ENCODE measurements at places on chromosomes 1 and 21.

DNA sequence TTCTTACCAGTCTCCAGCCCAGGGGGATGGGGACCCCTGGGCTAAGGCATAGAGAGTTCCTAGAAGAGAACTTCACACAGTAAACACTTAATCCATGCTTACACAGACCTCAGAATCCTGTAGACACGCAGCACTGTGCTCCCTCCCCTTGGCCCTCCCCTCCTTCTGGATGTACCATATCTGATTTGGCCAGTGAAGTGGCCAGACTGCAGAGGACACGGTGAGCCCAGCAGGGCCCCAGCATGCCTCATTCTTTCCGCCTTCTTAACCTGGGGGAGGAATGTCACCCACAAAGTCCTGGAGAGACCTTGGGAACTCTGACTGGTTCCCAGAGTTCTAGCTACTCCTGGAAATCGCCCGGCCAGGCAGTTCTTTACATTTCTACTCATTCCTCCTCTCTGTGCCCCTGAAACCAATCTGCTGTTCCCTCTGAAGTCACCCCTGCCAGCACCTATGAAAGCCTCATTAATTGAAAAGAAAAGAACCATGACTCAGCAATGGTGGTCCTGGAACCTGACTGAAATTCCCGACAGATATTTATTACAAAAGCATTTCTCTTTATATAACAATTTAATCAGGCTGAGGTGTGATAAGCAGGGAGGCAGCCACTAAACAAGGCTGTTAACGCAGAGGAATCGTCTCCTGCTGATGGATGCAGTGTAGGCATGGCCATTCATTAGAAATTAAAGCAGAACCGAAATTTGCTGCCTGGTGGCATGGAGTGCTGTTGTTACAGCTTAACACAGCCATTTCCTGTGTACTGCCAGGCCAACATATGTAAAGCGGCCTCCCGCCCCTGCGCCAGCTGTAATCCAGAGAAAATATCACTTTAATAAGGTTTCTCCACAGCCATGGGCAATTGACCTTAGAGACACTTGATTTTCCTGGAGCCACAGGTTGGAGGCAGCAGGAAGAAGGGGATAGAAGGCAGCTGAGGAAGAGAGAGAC, 74.6 kb upstream of the KCND3 start:
- no peak for DNase-seq

- no peak for DNase-seq
Observed at GRCh38 chr1:206923009-206923960, 1.5 kb upstream of the FCMR start.

DNA sequence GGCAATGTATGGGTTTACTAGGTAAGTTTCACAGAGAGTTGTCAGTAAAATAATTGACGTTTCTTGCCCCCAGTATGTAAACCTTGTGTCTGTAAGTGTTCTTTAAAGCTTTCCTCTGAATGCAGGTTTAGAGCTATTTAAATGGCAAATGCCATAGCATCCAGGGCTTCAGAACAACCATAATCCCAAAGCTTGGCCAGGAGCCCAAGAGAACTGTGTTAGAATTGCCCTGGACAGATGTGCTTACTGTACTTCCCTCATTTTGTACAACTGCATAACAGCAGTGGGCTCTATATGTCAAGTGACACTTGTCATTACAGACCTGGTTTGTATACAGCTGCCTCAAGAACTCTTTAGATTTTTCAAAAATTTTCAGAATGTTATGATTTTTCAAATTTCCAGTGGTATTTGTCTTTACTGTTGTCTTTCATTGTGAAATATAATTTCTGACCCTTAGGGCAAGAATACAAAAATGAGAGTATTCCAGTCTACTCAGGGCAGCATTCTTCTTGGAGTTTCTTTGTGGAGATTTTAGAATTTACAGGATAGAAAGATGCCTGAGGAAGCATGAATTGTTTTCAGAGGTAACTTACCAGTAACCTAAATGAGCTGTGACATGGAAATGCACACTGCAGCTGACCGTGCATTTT, 136.9 kb upstream of the L1TD1 start:
- DNase-seq = no peak

DNA sequence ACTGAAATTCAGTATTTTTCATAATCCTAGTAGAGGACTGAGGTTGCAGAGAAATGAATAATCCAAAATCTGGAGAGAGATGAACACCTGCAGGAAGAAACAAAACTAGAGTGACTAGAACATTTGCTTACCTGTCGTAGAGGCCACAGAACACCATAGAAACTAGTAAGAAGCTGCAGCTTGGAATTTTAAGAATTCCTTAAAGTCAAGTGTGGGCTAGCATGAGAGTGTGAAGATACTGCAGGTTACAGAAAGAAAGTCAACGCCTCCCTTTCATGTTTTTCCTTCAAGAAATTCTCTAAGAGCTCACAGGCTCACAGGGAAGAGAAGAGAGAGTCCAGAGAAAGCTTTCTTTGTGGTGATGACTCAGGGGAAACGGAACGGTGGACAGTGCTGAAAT, 633.7 kb downstream of the LRRIQ3 start:
- no peak for DNase-seq

DNA sequence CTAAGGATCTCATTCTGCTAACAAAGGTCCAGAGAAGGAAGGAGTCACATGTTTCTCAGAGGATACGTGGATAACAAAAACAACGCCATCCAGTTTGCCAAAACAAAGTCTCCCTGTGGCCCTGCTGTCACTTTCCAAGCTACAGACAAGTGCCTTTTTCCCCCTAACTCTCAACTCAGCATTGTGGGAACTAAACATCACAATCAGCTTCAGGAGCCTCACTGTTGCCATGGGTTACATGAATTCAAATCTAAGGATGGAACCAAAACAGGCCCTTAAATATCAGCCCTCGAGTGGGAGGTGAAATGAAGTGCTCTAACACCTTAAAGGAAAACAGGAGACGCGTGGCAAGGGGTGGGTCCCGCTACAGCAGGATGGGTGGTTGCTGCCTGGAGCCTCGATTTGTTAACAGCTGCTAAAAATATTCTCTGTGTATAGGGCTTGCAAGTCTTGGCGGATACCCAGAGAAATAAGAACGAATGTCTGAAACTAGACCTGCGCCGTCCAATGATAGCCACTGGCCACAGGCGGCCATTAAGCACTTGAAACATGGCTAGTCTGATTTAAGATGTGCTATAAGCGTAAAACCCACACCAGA, 66.4 kb upstream of the SOD1 start:
- DNase-seq = no peak

DNA sequence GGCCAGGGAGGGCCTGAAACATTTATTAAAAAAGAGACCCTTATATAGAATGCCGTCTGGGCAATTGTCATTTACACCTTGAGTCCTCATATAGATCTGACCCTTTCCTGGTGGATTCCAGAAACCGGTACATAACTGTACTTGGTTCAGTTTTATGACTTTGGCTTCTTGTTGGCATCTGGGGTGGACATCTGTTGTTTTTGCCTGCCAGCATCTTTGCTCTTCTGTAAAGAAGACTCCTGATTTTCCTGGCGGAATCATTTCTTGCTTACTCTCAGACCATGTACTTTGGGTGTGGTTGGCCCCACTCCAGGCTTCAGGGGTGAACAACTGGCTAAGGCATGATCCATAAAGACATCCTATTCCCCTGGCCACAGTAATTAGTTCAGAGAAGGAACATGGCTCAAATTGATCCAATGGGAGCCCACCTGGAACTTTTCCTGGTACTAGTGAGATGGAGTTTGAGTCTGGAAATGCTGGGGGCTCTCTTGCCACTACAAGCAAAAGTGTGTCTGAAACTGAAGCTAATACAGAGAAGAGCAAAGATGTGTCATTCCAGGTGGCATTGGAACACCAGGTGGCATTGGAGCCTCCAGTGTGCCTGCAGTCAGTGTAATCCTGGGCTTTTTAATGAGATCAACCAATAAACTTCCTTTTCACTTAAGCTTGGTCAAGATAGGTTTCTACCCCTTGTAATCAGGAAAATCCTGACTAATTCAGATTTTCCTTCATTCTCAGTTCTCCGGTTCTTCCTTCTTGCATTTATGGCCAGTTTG, 332.5 kb upstream of the CAMK1G start:
- DNase-seq = peak; percentile 99

DNA sequence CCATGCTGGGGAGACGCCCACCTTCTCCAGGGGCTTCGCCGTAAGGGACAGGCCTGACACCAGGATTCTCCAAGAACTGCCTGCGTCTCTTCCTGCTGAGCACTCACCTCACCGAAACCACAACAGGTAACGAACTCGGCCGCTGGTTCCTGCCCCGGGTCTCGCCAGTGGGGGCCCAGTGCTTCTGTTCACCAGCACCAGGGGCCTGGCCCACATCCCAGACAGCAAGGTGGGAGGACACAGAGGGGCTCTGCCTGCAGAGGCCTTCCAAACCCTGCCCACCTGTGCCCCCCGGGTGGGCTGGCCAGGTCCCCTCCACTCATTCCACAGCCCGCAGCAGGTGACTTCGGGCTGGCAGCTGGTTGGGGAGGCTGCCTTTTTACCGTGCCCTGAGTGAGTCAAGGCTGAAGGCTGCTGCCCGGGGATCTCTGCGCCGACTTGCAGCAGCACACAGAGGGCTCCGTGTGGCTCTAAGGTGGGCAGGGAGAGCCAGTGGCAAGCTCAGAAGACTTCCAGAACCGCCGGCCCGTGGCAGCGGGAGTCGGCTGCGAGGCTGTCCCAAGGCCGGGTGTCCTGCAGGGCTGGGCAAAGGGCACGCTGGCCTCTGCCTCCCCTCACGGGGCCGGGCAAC, 14.7 kb upstream of the COL18A1 start:
- DNase-seq = no peak

DNA sequence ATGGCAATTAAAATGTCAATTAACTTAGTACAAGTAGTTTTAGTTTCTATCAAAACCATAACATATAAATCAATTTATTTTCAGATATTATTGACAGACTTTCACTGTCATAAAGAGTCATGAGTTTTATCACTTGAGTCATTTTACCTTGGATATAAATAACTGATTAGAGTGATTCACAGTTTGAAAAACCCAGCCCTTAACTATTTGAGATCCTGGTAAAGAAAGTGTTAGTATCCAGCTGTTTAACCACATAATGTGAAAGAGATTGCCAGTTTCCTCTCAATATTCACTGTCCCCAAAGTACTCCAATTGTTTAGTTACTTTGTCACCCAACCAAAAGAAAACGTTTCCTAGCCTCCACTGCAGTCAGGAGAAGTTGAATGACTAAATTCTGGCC, 91.3 kb downstream of the UCHL5 start:
- no peak for DNase-seq

- DNase-seq = no peak
Observed at GRCh38 chr1:219439376-219439775, 173.5 kb downstream of the ZC3H11B start.

DNA sequence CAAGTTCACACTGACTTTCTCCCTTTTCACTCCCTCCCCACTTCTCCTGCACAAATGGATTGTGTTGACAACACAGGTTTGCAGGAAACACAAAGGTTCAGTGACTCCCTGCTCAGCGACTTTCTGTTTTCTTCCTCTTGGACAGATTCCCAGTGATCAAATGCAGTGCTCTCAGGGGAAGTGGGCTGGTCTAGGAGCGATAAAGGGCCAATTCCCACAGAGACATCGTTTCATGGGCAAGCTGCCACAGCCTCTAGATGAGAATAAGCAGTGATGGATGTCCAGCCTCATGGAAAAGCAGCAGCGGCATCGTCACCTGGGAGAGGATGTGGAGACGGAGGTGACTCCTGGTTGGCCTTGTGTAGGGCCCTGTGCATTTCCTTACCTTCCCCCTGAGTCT, 30.6 kb downstream of the FYB2 start:
- DNase-seq = no peak

DNA sequence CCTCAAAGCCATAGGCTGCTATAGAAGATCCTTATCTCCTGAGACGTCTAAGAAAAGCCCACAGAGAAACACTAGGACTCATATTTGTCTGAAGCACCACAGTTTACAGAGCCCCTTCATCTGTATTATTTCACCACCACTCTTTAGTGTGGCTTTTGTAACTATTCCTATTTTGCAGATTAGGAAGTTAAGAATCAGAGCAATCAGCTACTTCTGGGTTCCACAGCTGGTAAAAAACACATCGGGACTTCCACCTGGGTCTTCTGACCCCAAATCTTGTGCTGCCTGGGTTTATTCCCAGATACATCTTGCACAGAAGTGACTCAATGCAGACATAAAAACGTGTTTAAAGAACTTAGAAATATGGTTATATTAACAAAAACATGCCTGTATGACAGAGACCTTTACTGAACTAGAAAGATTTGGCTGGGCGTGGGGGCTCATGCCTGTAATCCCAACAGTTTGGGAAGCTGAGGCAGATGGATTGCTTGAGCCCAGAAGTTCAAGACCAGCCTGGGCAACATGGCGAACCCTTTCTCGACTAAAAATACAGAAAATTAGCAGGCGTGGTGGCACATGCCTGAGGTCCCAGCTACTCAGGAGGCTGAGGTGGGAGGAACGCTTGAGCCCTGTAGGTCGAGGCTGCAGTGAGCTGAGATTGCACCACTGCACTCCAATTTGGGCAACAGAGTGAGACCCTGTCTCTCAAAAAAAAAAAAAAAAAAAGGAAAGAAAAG, 40.9 kb downstream of the ELK4 start:
- DNase-seq = no peak

DNA sequence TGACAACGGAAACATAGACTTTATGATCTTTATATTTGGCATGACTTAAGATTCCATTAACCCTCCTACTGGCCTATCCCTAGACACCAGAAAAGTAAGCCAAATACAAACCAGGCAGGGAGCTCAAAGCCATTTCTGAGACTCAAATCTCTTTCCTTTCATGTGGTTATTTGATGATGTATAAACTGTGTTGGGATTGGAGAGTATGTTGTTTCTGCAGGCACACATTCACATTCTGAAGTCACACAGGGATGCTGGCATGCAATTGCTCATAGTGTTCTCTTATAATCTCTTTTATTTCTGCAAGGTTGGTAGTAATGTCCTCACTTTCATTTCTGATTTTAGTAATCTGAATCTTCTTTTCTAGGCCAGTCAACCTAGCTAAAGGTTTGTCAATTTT, 5.8 kb downstream of the ZMYND12 start:
- DNase-seq = no peak

- DNase-seq = no peak
Observed at GRCh38 chr1:228849011-228849541, 113.8 kb downstream of the RHOU start.

DNA sequence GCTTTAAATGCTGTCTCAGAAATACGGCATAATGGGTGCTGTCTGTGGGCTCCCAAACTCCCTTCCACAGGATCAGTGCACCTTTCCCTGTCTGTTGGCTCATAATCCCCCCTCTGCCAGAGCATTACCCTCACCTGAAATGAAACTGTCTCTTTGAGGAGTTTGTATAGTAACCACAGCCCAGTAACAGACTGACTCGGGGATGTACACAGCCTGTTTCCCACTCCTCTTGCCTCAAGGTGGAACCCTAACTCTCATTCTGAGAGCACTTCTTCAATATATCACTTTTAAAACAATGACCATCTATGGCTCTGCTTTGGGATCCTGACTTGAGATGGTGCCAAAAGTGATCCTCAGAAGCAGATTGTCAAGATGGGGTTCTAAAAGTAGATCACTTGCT, 332.5 kb downstream of the AMY1C start:
- no peak for DNase-seq

GRCh38 chr1:202968895-202969295, 1.8 kb upstream of the CYB5R1 start:
- no peak for DNase-seq

- DNase-seq = peak; percentile 77
Observed at GRCh38 chr1:71223641-71224340, 143.0 kb upstream of the ZRANB2 start.

GRCh38 chr1:6612641-6613360, 730 bp upstream of the PHF13 start:
- no peak for DNase-seq

- no peak for DNase-seq
Observed at GRCh38 chr1:173413271-173413707, 63.8 kb upstream of the PRDX6 start.

All from NCI-H446 treated with DMSO at 0.1 percent for 48 hours (cell line).